8988T (cell line): ENCODE measurements at places on chromosomes 4 and X.

- no peak for DNase-seq
Measured at GRCh38 chr4:40750461-40751258, 905 bp downstream of the NSUN7 start.

GRCh38 chr4:148258535-148258934, 183.7 kb downstream of the NR3C2 start:
- no peak for DNase-seq

DNA sequence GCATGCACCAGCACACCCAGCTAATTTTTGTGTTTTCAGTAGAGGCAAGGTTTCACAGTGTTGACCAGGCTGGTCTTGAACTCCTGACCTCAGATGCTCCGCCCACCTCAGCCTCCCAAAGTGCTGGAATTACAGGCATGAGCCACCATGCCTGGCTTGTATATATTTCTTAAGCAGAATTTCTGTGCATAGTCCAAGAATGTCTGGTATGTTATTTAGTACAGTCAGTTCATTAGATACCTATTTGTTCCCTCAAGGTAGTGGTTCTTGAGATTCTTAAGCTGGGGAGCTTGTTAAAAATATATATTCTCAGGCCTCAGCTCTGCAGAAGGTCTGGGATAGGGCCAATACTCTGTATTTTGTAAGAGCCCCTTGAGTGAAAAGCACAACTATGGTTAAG, 4.6 kb upstream of the SERTM2 start:
- no peak for DNase-seq

- no peak for DNase-seq
Measured at GRCh38 chr4:14671146-14671545, 331.1 kb upstream of the CPEB2 start.

DNA sequence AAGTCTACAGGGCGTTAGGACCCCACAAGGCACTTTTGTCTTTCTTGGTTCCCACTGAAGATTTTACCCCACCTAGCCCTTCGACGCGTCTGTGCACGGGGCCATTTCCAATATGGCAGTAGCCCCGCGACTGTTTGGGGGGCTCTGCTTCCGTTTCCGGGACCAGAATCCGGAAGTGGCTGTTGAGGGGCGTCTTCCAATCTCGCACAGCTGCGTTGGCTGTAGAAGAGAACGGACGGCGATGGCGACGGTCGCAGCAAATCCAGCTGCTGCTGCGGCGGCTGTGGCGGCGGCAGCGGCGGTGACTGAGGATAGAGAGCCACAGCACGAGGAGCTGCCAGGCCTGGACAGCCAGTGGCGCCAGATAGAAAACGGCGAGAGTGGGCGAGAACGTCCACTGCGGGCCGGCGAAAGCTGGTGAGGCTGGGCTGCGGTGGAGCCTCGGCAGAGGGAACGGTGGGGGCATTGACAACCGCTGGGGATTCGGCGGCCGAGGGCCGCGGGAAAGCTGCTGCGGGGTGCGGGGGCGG, at the start of gene USP11:
Gene USP11, plus strand, starts transcription at position 207 of the 530 bp plus-strand sequence. Its CDS starts 35 bp downstream, at position 242.
- no peak for DNase-seq
